Astrocyte (in vitro differentiated cells and primary cell): ENCODE measurements at places on chromosomes 16 and 17. TPM values are rescaled to one million over a fixed set of nuclear protein-coding genes. Genes with fewer than 3 reads are reported as not detected.

DNA sequence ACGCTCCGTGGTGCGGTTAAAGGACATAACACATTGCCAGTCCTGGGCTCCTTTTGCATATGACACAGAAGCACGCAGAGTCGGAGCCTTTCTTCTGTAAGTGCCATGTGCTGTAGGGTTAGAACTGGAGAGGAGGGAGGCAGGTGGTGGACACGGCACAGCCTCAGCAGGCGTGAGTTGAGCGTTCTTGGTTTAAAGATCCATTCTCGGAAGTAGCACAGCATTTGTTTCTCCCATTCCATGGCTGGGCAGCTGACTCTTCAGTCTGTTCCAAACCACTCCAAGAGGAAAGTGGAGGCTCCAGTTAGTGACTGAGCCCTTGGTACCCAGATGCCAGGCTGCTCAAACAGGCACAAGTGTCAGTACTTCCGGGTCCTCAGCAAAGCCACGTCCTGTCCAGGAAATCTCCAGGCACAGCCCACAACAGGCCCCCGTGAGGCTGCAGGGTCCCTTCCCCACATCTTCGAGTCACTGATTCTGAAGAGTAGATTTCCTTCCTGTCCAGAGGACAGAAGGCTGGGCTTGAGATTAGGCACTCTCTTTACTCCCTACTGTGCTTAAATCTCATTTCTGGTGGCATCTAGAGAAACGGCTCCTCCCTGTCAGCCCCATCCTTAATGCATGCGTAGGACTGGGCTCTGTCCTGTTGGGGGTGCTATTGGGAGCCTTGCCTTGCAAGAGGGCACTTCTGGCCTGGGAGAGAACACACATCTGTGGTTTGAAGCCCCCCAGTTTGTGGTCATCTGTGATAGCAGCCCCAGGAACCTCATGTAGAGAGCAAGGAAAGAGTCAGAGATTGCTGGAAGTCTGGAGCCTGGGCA is 39.6 kb upstream of the NAT9 start:
- no peak for DNase-seq

DNA sequence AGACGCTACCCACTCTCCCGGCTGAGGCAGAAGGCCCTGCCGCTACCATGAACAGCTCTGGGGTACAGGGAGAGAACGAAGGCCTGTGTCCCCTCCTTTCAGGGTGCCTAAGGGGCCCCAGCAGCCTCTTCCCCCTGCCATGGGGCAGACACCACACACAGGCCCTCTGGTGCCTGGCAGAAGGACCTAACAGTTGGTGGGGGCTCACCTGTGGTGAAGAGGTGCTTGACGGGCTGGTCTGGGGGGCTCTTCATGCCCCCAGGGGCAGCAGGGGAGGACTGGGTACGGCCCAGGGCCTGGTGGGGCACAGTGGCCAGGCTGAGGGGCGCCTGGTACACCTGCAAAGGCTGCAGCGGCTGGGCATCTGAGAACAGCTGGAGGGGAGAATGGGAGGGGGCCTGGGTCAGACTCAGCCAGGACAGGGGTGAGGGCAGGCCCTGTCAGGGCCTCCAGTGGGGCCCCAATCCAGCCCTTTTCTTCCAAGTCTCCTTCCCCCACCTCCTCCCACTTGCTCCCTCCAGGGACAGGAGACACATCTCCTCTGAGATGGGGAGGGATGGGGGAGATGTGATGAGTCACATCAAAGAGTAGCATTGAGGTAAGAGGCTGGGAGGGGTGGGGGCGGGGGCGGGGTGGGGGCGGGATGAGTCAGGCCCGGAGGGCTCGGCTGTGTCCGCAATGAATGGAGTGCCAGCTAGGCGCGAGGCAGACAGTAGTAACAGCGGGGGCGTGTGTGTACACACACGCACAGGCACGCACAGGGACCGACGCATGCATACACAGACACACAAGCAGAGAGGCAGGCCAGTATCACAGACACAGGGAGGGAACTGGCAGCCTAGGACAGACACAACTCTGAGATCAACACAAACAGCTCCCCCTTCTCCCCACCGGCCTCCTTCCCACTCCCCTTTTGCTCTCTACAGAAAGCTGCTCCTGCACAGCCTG is 16.1 kb downstream of the G6PC3 start:
- peak; percentile 88 for DNase-seq

The AURKB gene
- total RNA-seq: 3.7 and 7.6 TPM in 2 replicates

The PPY gene
- not detected in 2 replicates for total RNA-seq

DNA sequence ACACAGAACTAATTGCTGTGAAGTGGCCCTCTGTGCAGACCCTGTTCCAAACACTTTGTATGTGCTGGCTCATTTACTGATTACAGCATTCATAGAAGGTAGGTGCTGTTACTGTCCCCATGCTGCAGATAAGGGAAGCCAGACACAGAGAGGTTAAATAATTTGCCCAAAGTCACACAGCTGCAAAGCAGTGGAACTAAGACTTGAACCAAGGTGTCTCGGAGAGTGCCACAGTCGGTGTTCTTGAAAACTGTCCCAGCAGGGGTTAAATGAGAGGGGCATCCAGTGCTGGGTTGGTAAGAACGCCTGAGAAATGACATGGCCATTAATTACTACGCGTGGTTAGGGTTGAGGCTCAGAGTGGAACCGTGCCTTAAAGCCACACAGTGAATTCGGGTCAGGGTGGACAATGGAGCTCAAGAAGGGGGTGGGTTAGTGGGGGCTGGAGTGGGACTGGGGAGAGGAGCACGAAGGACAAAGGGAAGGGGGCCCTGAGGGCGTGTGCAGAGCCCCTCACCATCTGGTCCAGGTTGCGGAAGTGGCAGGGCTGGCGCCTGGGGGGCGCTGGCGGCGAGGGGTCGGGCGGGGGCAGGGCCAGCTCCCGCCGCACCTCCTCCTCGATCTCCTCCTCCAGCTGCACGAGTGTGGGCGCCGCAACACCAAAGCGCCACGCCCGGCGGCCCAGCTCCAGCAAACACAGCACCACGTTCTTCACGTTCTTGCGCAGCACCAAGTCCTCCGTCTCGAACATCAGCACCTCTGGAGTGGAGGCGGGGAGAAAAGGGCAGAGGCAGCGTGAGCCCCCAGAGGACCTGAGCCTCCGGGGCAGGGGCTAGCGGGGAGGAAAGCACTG is 3.3 kb downstream of the GAS2L2 start:
- DNase-seq: no peak

DNA sequence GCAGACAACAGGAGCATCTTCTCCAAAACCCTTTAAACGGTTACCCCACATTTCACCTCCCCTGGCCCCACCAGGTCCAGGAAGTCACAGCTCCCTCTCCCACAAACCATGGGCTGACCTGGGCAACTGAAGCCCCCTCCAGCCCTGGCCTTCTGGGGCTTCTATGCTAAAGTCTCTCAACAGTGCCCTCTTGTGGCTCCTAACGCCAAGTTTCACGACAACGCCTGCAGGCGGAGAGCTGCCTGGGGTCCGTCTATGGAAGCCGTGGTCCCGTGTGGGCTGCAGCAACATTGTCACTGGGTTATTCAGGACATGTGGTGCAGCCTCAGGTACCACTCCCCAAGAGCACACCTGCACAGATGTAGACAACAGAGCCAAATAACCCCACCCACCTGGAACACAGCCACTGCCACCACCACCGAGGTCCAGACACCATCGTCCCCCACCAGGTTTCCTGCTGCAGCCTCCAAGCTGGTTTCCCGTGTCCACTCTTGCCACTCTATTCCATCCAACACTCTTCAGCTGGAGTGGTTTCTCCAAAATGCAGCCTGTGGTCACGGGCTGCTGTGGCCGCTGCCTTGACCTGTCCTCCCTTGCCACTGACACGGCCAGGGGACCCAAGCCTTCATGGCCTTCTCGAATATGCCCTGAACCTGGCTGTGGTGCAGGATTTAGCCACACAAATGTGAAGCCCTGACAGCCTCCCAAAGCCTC is 19.1 kb downstream of the C16orf95 start:
- DNase-seq: no peak

The PLK1 gene
- 6.8 and 10.5 TPM in 2 replicates for total RNA-seq

DNA sequence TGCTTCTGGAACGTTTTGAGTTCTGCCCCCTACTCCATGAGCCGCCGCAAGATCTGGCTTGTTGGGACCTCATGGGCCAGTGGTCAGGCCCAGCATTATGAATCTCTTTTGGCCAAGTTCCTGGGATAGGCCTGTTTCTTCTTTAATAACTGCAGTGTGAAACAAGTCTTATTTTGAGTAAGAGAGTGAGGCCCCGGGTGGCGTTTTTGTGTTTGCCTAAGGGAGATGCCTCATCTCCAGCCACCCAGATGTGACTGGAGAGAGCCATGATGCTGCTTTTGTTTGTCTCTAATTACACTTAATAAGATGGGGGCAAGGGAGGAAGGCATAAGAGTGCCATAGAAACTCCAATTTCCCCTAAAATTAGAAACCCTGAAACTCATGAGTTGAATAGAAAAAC is 39.8 kb downstream of the KSR1 start:
- DNase-seq: no peak

- no peak for DNase-seq
These were observed 176.9 kb upstream of the GSE1 start for GRCh38 chr16:85436207-85436606.

DNA sequence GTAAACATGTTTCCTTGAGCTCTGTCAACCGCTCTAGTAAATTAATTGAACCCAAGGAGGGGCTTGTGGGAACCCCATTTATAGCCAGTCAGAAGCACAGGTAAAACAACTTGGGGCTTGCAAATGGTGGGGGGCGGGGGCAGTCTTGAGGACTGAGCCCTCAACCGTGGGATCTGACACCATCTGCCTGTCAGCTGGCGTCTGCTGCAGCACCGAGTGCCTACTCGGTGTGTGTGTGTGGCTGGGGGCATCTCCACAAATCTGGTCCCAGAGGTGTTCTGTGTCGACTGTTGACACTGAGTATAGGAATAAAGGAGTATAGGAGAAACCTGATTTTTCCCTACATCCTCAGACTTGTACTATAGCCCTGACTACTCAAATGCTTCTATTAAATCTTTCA is 20.6 kb downstream of the CREBBP start:
- no peak for DNase-seq

DNA sequence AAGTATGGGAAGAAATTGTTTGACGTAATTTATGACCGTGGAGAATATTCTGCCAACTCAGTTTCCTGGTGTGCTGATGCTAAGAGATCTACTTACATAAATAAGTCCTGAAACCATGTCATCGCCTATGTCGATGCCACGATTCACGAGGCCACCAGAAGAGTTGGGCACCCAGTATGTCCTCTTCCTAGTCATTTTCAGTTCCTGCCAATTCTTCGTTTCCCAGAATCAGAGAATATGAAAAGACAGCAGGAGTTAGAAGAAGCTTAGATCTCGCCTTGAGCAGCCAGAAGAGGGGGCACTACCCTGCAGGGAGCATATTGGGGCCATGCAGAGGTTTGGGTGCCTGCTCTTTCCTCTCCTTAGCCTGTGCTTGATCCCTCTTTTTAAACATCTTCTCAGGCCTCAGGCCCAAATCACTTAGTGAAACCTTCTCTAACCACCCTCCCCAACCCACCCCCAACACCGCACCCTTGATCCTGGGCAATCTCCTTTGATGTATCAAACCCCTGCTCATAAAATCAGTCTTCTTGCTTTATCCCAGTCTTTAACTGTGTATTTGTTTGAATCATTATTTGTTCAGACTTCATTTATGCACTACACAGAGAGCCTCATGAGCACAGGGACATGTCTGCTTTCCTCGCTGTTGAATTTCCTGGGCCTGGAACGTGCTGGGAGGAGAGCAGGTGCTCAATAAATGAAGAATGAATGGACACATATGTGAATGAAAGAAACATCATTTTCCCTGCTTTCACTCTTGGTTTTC is 12.2 kb upstream of the LONP2 start:
- peak; percentile 7 for DNase-seq
